Fibroblast of upper back skin (primary cell): ENCODE measurements at places on chromosomes 12 and 14.

DNA sequence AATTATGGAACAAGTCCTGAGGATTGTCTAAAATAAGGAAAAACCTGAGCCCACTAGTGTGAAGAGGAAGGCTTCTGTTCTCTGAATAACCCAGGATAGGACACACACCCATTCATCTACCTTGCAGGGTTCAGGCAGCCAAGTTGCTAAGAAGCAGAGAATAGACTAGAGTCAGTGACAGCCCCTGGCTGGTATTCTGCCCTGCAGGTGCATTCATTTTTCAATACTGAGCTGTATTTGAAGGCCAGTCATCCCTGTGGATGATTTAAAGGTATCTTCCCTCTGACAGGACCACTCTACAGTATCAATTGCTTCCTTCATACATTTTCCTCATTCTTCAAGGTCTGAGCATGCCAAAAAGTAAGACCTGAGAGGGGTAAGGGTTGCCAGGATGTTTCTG lies 22.9 kb downstream of the WNT5B start:
- DNase-seq: no peak

DNA sequence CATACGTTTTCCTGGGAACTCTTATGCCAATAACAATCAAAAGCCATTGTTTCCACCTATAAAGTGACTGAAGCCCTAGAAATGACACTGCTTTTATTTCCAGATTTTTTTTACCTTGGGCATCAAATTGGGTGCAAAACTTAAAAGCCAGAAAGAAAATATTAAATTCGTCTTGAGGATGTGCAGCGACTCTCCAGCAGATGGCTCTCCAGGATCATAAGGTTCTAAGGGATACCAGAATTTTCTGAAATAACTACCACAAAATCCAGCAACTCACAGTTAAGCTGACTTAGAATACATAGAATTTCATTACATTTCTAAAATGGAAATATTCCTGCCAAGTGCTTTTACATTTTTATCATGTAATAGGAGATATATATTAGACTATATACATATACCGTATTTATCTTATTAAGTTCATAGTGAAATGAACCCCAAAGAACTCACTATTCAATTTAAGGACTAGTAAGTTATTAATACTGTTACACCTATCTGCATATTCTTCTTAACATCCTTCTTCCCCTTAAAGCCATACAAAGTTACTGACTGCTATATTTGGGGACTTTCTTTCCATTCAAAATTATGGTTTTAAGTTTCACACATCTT lies 44.0 kb downstream of the ARMH4 start:
- DNase-seq: peak; percentile 64

GRCh38 chr14:95784137-95784536 lies 70.2 kb upstream of the TCL1A start:
- peak; percentile 18 for DNase-seq

DNA sequence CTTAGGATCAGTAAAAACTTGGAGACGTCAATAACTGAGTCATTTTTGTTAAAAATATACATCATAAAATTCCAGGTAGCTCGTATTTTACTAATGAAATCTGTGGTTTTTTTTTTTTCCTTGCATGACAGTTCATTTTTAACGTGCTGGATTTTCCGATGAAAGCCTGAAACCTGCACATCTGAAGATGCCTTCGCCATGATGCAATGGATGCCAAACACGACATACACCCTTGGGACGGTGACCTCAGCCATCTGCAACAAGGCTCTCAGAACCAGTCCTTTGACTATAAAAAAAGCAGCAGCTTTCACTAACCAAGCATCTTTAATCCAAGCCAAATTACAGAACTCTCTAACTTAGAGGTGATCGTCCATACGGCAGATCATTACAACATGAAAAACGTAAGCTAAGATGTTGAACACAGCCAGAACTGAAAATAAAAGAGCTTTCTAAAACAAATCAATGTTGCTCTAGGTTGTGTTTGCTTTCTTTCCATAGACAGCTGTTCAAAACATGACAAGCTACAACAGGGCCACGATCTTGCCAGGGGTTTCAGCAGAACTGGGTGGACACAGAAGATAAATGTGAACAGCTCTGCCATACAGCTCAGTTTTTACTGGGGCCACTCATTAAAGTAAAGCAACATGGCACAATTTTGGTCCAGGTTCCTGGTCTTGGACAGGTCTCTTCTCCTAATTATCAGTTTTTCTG lies 7.8 kb downstream of the NIN start:
- DNase-seq: peak; percentile 35

DNA sequence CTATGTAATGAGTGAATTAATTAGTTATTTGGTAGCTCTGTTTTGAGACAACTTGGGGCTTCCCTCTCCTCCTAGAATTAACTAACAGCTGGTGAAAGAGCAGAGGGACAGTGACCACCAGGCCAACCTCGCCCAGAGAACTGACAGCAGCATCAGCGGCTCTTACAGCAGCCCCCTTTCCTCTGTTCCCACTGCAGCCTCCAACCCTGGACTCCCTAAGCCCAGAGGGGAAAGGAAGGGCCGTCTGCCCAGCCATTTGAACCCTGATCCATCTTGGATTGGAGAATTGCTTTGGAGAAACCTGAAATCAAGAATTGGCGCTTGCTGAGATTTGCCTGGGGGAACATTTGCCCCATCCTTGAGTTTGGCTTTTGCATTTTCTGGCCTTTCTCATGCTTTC lies 45.5 kb downstream of the B4GALNT3 start:
- DNase-seq: no peak

DNA sequence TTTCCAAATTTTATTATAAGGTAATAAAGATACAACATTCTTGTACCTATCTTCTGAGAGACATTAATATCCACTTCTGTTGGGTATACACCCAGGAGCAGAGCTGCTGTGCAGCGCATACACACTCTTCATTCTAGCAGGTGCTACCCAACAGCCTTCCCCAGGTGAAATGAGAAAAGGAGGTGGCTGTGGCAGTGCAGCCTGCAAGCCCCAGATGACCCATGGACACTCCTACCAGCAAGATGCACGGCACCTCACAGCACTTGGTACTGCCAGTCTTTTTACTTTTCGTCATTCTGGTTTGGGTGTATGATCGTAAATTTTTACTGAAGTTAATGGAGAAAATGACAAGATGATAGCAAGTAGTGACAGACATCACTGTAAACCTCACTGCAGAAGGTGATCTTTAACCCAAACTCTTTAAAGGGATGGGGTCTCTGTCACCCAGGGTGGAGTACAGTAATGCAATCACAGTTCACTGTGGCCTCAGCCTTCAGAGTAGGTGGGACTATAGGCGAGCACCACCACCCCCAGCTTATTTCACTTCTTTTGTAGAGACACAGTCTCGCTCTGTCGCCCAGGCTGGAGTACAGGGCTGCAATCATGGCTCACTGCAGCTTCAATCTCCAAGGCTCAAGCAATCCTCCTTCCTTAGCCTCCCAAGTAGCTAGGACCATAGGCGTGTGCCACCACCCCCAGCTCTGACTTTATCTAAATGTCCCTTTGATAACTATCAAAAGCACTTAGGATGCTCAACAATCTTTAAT lies 26.5 kb downstream of the VPS37B start:
- DNase-seq: no peak

DNA sequence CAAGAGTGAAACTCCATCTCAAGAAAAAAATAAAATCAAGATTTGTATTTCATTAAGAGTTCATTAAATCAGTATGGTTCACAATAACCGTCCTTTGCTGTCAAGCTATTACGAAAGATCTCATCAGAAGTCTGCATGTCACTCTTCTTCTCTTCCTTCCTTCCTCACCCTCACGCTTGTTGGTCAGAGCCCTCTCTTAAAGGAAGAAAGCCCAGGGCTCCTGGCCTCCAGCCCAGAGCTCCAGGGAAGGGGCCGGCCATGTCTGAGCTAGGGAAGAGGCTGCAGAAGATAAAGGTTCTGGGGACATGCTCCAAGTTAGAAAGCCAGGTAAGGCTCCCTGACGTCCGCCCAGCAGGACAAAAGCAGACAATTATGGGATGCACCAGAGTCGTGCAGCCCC lies 43.1 kb upstream of the DLK1 start:
- no peak for DNase-seq

DNA sequence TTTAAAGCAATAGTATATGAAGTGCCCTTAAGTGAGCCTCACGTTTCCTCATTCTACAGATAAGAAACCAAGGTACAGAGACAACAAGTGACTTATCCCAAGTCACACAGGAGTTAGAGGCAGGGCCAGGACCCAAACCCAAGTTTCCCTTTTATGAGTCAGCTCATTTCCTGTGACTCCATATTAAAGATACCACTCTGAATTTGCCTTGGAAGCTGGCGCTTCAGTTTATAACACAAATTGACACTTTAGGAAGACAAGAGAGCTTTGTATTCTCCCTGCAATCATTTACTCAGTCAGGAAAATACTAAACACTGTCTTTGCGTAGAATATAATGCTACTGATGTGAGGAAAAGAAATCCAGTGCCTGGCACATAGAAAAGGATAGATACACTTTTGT lies 43.2 kb downstream of the MYBPC1 start:
- no peak for DNase-seq

DNA sequence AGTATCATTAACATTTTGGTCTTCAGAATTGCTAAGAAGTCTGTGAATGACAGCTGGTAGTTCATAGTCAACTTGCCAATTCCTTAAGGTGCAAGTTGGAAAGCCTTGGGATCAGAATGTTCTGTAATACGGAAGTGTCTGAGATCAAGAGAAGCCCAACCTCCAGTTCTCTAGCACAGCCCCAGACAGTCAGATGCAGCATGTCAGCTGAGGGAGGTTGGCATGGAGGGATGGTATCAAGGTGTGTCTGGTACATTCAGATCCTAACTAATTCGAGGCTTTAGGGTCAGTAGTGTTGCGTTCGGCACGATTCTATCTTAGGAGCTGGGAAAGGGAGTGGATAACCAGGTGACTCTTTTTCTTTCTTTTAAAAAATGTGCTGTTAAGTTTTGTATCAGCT lies 38.3 kb downstream of the FNTB start:
- DNase-seq: no peak

GRCh38 chr14:22850944-22851764 lies 14.8 kb downstream of the MMP14 start:
- DNase-seq: peak; percentile 95

- DNase-seq: no peak
Measured at GRCh38 chr14:84688297-84689025, 841.5 kb upstream of the FLRT2 start.

GRCh38 chr12:26696048-26696612 lies 136.9 kb downstream of the ITPR2 start:
- no peak for DNase-seq

- peak; percentile 86 for DNase-seq
Measured at GRCh38 chr12:64625243-64626077, 15.2 kb downstream of the RASSF3 start.

- DNase-seq: peak; percentile 13
Measured at GRCh38 chr12:128259556-128260070, 7.4 kb upstream of the TMEM132C start.

- no peak for DNase-seq
Measured at GRCh38 chr12:124469193-124469888, 98.1 kb downstream of the NCOR2 start.

GRCh38 chr12:95838125-95838524 lies 20.6 kb upstream of the SNRPF start:
- peak; percentile 76 for DNase-seq

DNA sequence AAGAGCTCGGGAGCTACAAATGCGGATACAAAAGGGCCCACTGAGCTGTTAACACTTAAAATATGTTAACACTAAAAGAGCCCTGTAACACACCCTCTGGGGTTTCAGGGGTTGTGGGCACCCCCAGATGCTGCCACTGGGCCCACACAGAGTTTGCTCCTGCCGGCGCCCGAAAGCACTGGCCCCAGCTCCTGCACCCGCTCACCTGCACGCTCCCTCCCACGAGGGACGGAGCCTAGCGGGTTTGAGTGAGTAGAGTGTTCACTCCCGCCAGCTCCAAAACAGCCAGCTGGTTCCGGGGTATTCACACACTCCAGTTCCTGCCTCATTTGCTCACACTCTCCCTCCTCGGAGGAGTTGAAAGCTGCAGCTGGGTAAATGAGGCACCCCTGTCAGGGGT lies 357.7 kb downstream of the ETNK1 start:
- no peak for DNase-seq

DNA sequence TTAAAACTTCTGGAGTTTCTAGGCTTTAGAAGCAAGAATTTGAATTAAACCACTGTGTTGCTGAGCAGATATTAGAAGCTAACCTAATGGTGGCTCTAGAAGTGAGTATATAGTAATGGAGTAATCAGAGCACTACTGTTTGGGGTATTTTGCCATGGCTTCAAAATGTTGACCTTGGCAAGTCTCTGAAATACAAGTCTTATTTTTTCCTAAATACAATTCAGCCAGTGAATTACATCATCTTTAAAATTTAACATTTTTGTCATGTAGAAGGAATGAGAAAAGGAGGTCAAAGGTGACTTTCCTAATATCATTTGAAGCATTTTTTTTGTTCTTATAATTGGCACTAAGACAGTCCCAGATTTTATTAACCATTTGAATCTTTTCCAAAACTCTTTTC lies 25.2 kb downstream of the PMCH start:
- peak; percentile 45 for DNase-seq

- DNase-seq: no peak
Measured at GRCh38 chr14:98226411-98226810, 1045.6 kb downstream of the BCL11B start.

GRCh38 chr12:49741882-49742620 lies 694 bp downstream of the TMBIM6 start:
- peak; percentile 76 for DNase-seq

- no peak for DNase-seq
Measured at GRCh38 chr14:68926236-68926635, 52.9 kb downstream of the ACTN1 start.

- no peak for DNase-seq
Measured at GRCh38 chr12:114226241-114226928, 179.6 kb downstream of the TBX5 start.

DNA sequence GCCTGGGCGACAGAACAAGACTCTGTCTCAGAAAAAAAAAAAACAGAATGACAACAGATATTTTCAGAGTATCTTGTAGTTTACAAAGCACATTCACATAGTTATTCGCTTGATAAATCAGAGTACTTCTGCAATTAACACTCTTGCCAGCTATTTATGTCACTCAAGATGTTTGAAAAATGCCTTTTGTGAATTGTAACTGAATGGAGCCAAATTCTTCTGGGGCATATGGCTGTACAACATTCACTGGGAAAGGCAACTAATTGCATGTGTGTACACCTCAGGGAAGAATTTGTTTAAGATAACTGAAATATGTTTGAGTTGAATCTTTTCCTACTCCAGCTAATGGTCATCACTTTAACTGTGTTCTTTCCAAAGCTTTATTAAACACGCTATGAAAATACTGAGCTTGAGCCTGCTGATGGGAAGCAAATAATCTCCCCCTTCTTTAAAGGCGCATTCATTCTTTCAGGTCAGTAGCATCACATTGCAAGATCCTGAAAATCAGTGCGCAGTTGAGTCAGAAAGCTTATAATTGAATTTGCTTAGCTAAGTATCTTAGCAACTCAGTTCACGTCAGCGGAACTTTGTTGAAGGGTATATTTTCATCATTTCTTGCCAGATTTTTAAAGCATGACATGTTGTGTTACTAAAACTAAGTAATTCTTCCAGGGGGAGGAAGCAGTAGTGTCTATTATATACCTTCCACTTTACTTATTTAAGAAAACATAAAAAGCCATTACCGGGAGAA lies 66.6 kb downstream of the SINHCAF start:
- no peak for DNase-seq

GRCh38 chr12:68227356-68227755 lies 1.7 kb upstream of the IL26 start:
- DNase-seq: no peak

GRCh38 chr14:92688434-92689375 lies 59.7 kb downstream of the LGMN start:
- no peak for DNase-seq

GRCh38 chr12:103632554-103633216 lies 45.6 kb downstream of the STAB2 start:
- DNase-seq: peak; percentile 48
